ENCODE measurements at places on chromosomes 4 and X. TPM values are rescaled to one million over a fixed set of nuclear protein-coding genes. Genes with fewer than 3 reads are reported as not detected.
A peak's percentile ranks its signal among the peaks of the same experiment; 100 is the strongest.

GRCh38 chr4:26127851-26128337, 192.9 kb upstream of the RBPJ start:
- DNase-seq = peak; percentile 94

Gene RHOXF2B
- total RNA-seq = not detected

DNA sequence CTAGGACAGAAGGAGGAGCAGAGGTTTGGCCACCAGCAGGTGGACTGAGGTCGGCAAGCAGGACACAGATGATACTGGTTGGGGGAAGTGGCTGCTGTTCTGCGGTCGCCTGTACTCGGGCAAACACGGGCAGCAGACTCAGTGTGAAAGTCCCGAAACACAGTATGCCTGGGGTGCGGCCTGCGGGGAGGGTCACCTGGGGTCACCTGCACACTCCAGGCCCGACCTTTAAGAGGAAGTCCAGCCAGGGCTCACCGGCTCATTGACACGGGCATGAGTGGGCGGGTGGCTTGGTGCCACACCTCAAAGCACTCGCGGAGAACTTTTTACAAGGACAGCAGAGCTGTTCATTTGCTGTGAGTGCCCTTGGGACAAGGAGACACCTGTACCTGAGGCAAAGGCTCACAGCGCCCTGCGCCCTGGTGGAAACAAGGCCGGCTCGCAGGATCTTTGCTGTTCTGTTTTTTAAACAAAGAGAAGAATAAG, 71.5 kb upstream of the MXD4 start:
- DNase-seq = no peak

Gene TRAM1L1
- total RNA-seq = 0.26 TPM

GRCh38 chr4:176874721-176875445, 82.2 kb upstream of the VEGFC start:
- no peak for DNase-seq

Gene USP51
- 0.13 TPM for total RNA-seq

Gene SPIN4
- total RNA-seq = 1.3 TPM
